Head of caudate nucleus (tissue), 42 donors: ENCODE measurements at places on chromosomes 11 and 22.

DNA sequence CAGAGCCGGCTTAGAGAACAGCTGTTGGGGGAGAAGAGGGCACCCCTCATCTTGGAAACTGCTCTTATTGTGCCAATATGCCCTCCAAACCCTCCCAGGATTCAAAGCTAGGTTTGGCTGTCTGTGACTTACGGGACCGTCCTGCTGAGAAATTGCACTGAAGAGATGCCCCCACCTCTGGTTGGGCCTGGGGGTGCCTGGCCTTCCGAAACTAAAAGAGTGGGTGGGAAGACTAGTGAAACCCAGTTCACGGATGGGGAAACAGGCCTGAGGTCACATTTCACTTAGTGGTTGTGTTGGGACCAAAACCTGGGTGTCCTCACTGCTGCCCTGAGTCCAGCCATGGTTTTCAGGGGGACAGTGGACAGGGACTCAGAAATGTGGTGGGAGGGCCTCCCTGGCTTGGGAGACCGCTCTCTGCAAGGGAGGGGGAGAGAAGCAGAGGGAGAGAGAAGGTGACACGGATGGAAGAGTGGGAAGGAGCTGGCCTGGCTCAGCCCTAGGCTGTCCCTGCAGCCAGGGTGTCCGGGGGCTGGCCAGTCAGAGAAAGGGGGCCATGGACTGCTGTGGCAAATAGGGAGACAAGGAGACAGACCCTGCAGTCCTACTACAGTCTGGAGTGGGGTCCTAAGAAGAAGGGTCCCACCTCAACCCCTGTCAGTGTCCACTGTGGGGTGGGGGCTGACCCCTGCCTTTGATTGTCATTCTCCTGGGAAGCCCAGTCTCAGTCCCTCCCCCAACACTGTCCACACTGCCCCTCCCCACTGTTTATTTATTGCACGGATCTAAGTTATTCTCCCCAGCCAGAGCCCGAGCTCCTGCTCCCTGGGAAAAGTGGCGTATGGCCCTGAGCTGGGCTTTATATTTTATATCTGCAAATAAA lies 13.6 kb downstream of the MAFF start:
- no peak for DNase-seq

DNA sequence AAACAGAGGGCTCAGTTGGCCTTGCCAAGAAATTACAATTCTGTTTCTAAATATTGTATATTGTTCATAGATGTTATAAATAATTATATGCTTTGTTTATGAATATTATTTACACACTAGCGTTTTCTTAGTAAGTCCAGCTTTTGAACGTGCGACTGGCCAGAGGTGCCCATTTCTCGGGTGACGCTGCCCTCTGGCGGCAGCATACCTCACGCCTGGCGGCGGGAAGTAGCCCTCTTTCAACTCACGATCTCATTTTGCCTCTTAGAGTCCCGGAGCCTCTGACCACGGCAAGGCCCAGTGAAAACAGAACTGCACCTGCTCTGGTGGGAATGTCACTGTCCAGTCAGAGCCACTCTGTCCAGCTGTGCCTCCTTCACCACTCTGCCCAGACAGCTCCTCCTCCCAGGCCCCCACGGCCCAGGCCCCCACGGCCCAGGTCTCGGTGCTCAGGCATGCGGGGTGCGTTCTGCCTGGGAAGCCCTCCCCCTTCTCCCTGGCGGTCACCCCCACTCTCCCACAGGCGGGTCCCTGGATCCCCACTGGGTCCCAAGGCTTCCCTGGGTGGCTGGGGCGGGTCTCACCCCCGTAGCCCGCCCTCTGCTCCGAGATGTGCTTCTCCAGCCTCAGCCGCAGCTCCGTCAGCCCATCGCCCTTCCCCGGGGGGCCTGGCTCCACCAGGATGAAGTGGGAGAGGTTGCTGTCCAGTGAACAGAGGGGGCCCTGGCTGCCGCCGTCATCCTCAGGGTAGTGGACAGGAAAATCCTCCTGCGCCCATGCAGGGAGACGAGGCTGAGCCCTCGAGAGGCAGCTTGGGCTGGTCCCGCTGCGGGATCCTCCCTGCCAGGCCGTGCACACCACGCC lies 19.3 kb downstream of the TSSC4 start:
- peak; percentile 67 for DNase-seq

DNA sequence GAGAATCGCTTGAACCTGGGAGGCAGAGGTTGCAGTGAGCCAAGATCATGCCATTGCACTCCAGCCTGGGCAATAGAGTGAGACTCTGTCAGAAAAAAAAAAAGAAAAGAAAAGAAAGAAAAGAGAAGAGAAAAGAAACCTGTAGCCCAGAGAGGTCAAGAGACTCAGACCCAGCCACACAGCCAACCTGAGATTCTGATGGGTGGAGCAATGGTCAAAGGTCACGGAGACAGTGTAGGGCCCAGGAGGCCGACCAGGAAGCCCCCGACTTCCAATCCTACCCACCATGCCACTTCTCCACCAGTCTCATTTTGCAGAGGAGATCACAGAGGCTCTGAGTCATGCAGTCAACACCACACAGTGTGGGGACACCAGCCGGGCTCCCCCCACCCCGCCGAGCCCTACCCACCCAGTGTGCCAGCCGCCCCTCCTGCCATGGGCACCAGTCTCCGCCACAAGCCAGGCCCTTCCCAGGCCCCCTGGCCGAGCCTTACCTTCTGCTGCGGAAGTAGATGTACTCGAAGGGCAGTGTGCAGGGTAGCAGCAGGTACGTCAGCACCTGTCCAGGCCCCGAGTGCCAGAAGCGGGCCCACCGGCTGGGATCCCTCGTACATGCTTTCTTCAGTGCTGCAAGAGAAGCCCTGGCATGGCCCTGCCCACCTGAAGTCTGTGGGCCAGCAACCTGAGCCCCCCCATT lies 7.9 kb downstream of the PNPLA5 start:
- DNase-seq, result no peak

DNA sequence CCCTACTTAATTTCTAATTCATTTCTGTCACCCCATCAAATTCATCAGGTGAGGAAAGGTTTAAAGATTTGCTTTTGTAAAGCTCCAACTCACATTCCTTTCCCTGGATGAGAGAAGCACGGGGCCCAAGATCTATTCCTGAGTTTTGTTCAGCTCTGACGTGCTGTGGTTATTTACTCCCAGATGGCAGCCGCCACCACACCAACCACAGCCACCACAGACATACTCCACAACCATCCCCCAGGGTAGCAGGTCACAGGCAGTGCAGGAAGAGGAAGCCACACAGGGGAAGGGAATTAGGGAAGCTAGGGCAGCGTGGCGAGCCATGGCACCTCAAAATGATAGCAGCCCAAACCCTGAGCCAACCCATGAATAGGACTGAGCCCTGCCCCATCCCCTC lies 63.5 kb upstream of the CSNK2A3 start:
- peak; percentile 47 for DNase-seq

- no peak for DNase-seq
Observed at GRCh38 chr11:18594999-18595749, 4.4 kb upstream of the MISFA start.

DNA sequence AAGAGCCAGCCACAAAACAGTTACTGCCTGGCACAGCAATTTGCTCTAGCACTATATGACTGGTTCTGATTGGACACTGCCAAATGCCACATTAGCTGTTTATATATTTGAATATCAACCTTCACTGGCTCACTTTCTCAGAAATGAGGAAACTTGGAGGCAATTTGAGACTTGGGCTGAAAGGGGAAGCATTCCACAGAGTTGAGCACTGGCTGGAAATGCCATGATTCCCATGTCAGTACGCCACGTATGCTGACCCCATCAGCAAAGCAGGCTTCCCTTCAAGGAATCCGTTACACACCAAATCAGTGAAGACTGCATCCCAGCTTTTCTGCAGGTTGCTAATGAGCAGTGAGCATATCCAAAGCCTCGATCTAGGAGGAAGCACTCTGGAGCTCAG lies 34.7 kb downstream of the GALNT18 start:
- no peak for DNase-seq

DNA sequence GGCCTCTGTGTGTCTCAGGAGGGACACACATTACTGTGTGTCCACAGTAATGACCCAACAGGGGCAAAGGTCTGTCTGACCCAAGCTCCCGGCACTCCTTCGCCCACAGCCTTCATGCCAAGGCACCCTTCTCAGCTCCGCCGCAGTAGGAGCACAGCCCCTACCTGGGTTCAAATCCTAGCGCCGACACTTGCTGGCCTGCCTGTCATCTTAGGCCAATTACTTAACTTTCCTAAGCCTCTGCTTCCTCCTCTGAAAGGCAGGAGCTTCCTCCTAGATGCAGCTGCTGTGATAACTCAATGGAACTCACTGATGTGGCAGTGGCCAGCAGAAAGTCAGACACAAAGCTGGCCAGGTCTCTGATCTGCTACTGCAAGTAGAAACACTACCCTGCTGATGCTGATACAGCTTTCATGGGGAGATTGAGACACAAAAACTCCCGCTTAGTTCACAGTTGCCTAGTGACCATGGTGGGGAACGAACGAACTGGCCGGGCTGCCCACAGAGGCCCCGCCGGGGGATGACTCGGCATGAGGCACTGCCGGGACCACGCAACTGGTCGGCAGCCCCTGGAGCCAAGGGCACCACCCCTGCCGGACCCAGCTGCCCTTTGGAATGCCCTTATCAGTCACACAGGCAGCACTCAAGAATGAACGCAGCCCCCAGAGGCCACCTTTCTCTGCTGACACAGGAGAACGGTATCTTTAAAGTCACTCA lies 8.1 kb downstream of the EHD1 start:
- DNase-seq, result no peak
